GF-D8 (cell line): ENCODE measurements at places on chromosomes 4 and X.

- no peak for DNase-seq
Observed at GRCh38 chr4:81627590-81627989, 155.9 kb upstream of the RASGEF1B start.

- no peak for DNase-seq
Observed at GRCh38 chr4:139844459-139845036, 178.9 kb downstream of the MGST2 start.

DNA sequence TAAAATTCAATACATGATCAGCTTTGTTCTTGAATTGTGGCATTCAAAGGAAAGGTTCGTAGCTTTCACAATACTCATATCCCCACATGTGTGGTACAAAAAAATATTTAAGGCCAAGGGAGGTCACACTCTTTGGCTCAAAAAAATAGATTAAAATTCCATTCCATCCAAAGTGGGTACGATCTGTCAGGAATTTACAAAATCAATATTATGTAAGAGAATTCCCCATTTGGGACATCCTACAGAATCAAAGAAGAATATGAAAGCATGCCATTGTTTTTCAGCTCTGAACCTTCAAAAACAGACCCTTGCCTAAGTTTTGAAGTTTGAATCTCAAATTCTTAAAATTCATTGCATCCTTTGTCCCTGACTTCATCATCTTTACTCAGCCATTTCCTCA is 85.8 kb downstream of the MID1 start:
- DNase-seq = no peak

DNA sequence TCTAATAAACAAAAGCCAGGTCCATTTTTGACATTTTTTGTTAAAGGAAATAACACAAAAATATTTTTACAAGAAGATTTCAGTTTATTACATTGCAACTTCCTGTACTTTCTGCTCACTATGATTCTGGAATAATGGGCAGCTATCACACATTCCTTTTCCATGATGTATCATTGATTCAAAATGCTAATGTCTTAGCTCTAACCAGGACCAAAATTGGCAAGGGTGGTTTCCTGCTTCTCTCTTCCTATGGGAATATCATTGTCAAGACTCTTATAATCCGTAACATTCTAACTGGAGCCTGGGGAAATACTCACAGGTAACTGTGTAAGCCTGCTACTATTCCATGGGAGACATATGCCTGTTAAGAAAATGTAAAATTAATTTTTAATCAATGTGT is 218.6 kb downstream of the DCAF12L2 start:
- no peak for DNase-seq

- no peak for DNase-seq
Observed at GRCh38 chr4:158162631-158163030, 10.2 kb downstream of the GASK1B start.

DNA sequence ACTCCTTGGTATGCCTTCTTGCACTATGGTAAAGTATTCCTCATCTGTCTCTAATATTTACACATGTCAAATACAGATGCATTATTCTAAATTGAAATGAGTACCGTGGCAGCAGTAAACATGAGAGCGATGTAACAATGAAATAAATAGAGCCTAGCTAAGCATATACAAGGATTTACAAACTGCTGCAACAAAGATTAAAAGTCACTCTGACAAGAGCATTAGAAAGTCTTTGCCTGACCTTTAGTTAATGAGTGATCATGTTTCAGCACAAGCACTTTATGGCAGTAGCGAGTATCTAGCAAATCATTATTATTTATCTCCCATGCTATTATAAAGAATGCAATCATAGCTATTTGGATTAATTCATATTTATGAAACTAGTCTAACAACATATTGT is 547.0 kb upstream of the NDST4 start:
- DNase-seq = no peak

DNA sequence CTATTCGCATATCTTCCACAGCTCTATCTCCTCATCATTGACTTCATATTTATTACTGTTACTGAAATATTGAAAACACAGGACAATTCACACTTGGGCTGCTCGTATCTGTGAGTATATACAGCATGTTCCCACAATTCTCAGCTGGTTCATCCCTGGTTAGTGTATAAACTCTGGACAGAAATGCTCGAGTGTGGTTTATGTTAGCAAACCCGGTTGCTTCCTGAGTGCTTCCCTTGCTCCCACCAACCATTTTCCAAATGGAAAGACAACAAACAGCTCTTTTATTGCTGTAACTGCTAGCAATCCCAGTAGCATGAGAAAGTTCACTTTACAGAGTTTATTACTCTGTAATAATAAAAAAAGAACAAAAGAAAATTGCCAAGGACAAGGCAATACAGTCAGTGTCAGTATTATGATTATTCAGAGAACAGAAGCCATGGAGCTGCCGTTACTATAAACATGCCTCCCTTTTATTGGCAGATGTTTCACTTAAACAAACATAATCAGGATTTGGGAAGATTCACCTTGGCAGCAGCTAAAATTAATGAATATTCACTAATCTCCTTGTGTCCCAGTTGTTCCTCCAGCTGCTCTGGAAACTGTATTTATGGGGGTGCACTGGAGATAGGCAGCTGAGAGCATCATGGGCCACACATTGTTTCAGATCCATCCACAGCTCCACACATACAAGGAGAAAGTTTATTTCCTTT is 134.1 kb upstream of the GUCY1A1 start:
- DNase-seq = no peak

DNA sequence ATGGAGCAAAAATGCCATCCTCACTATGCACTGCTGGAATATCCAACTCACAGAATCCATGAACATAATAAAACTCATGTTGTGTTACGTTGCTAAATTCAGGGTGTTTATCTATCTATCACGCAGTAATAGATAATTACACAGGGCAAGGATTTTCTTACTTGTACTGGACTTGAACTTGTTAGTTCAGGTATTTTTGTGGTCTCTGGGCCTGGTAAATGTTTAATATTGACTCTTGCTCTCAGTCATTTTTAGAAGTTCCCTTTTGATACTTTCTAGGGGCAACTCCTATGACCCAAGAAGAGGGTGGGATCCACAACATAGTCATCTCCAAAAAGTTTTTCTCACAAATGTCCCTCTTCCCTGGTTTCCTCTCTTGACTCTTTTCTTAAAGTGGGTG is 522.4 kb upstream of the IGFBP7 start:
- no peak for DNase-seq

DNA sequence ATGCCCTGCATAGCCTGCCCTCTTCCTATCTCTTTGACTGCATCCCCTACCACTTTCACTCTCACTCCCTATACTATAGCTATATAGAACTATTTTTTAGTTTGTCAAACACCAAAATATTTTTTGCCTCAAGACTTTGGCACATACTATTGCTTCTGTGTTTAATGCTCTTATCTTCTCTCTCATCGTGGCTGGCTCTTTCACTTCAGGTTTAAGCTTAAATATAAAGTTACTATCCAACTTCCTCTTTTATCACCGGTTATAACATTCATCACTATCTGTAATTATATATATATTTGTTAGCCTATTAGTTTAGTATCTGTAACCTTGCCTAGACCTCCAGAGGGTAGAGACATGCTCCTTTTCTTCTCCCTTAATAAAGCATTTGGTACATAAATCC is 11.5 kb upstream of the HMGB2 start:
- DNase-seq = no peak

GRCh38 chr4:57109847-57110639 is at the start of gene IGFBP7:
Gene IGFBP7 (minus strand): TSS chr4:57110385. CDS start chr4:57110351, 34 bp downstream.
- no peak for DNase-seq

- DNase-seq = no peak
Observed at GRCh38 chr4:7210824-7211223, 18.5 kb downstream of the SORCS2 start.

- no peak for DNase-seq
Observed at GRCh38 chrX:14476205-14476604, 53.1 kb upstream of the GLRA2 start.

DNA sequence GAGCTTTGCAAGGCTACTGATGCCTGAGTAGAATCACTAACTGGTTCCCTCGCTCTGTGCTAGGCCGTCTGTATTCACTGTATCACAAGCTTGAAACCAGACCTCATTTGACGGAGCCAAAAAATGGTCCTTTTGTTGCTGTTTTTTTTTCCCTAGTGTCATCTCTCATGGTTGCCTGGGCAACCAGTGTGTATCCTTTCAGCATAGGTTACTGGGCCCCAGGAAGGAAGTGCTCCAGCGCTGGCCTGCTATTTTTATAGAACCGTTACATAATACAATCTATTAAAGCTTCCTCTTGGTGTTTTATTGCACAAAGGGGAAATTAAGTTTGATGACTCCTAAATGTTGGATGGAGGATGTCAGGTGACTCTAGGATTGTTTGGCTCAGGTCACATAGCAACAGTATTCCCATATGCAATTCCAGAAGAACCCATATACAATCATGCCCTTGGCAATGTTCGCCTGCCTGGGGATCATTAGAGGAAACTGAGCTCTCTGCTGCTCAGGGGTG is 220.4 kb downstream of the SPRY1 start:
- DNase-seq = peak; percentile 68

DNA sequence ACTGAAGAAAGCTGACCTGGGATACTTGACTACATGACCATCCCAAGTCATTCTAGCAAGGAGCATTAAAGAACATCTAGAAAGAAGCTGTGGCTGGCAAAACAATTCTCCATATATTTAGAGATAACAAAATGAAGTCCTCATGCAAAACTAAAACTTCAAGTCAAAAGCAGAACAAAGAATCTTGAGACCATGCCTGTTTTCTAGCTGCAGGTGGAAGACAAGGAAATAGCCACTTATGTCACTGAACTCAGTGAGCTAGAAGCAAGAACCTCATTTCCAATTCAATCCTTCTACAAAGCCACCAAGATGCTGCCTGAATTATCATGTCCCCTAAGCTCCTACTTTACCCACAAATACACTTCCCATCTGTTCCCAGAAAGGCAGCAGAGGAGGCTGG is 13.8 kb downstream of the USP46 start:
- no peak for DNase-seq

DNA sequence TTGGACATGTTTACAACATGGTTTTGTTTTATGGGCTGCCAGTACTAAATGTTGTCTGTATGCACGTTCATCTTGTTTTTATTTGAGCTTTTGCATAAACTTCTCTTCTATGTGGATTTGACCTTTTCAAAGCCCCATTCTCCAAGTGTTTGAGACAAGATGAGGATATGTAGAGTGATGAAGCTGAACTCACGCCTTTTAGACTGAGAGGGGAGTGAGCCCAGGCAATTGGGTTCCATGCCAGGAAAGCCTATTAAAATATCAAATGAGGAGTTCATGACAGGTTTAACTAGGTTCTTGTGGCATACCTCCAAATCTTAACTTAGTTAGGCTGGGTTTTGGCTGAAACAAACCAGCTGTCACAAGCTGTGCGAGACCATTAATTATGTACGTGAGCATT is 170.4 kb upstream of the LDB2 start:
- no peak for DNase-seq

DNA sequence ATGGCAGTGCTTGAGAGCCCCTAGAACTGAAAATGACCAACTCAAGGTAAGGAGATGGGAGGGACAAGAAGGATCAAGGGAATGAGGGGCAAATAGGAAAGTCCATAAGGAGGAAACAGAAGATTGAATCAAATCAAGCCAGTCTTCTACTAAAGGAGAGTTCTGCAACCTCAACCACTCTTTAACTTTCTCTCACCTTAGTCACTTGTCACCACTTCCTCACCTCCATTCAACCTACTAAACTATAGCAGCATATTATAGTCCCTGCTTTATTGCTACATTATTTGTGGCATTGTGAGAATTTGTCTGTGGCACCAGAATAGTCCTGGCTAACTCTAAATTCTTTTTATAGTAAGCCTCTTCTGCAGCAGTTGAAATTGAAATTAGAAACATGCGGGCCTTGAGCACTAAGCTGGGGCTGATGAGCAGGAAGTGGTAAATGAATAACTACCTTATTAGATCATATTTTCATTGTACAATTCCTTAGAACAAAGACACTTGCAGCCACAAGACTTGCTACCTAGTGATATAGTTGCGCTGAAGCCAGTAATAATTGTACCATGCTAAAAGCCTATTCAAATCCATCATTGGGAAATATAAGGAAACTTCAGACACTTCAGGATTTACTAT is 336.9 kb downstream of the ZNF674 start:
- no peak for DNase-seq

GRCh38 chr4:151045907-151046306 is 30.8 kb upstream of the LRBA start:
- no peak for DNase-seq

GRCh38 chr4:65007841-65008439 is 598.7 kb upstream of the TECRL start:
- DNase-seq = no peak

DNA sequence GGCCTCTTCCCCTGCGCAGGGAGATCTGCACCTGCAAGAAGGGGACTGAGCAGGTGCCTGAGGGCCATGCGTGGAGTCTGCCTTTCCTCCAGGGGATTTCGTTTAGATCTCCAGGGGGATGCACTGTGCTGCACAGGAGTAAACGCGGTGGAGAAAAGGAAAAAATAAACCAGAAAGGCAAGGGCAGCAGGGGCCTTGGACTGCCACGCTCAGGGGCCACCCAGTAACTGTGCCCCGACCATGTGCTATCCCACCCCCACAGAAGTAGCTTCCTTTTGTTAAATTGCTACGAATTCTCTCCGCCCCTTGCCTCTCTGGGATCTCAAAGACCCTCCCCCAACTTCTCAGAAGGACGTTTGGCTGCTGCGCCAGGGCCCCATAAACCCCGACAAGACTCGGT is 17.2 kb upstream of the HMX1 start:
- DNase-seq = no peak

- no peak for DNase-seq
Observed at GRCh38 chr4:55819634-55820033, at the start of gene EXOC1L. Gene EXOC1L (plus strand): TSS chr4:55819790. CDS start chr4:55820027, 237 bp downstream.

DNA sequence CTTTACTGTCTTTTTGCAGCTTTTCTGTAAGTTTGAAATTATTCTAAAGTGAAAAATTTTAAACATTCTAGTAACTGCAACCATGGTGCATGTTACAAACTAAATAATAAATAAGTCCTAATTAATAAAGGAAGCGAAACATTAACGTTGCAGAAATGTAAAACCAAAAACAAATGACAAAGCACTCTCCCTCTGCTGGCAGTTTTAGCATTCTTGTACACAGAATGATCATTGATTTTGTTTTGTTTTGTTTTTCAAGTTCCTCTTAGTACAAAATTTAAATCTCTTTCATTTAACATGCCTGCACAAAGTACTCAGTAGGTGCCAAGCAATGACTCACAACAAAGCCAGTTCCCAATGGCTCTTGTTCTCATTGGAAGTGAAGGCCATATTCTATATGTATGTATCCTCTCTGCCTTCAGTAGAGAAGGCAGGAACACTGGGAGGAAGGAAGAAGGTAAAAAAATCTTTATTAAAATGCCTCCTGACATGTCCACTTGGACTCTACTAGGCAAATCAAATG is 13.7 kb upstream of the TMSB4X start:
- no peak for DNase-seq

GRCh38 chr4:77817304-77818072 is 1.7 kb downstream of the CNOT6L start:
- no peak for DNase-seq

- DNase-seq = no peak
Observed at GRCh38 chr4:128470492-128471053, 183.0 kb upstream of the PGRMC2 start.

- DNase-seq = no peak
Observed at GRCh38 chr4:185734214-185734613, 77.8 kb downstream of the SORBS2 start.

GRCh38 chr4:185020293-185020808 is 2.1 kb downstream of the HELT start:
- DNase-seq = no peak
